Immature natural killer cell (primary cell): ENCODE measurements at places on chromosomes 4 and X.

- H3K27me3 ChIP-seq = no peaks in the 10 kb centered on the region
- no peak for DNase-seq
- no peak overlapping the region for H3K27ac ChIP-seq
- H3K36me3 ChIP-seq = no peaks in the 10 kb centered on the region
Observed at GRCh38 chr4:145709843-145710242, 29.9 kb downstream of the C4orf51 start.

DNA sequence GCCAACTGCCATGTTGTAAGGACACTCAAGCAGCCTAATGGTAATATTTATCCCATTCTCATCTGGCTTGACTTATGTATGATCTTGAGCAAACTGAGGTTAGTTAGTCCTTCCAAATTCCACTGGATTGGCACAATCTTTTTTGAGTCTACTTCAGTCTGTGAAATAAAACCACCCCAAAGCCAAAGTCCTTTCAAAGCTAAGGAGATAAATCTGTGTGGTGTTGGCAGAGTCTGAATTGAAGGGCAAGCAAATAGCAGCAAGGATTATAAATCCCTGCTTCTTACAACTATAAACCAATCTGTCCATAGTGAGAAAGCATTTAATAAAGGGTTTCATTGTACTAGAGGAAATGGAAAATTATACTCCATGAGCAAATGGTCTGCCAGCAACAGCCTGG lies 233.9 kb upstream of the GLRA2 start:
- peaks cover 2% of the 10 kb centered on the region for H3K27me3 ChIP-seq
- no peak overlapping the region for H3K4me3 ChIP-seq
- H3K36me3 ChIP-seq = no peaks in the 10 kb centered on the region
- DNase-seq = no peak

GRCh38 chrX:31058284-31058683 lies 13.6 kb downstream of the FTHL17 start:
- no peaks in the 10 kb centered on the region for H3K4me1 ChIP-seq
- H3K36me3 ChIP-seq = no peaks in the 10 kb centered on the region
- peaks cover 1% of the 10 kb centered on the region for H3K27me3 ChIP-seq
- H3K27ac ChIP-seq = no peak overlapping the region
- DNase-seq = no peak

GRCh38 chr4:88900432-88900831 lies 156.6 kb downstream of the FAM13A start:
- DNase-seq = no peak
- H3K36me3 ChIP-seq = no peaks in the 10 kb centered on the region
- no peak overlapping the region for H3K27ac ChIP-seq
- H3K27me3 ChIP-seq = peaks cover 4% of the 10 kb centered on the region
- no peak overlapping the region for H3K4me3 ChIP-seq
- no peaks in the 10 kb centered on the region for H3K4me1 ChIP-seq
